ENCODE measurements at places on chromosomes 1 and 21. TPM values are rescaled to one million over a fixed set of nuclear protein-coding genes. Genes with fewer than 3 reads are reported as not detected.

GRCh38 chr1:156815961-156816422 lies 656 bp downstream of the SH2D2A start:
- DNase-seq, result no peak

C1orf87 gene
- not detected for total RNA-seq

C1orf226 gene
- 12.3 TPM for total RNA-seq

HNRNPR gene
- 189 TPM for total RNA-seq

DDR2 gene
- total RNA-seq, result 4.4 TPM

- DNase-seq, result no peak
Measured at GRCh38 chr21:17231771-17232170, 281.1 kb upstream of the CXADR start.

All from glutamatergic neuron (in vitro differentiated cells).